ENCODE measurements at places on chromosomes 4 and X. TPM values are rescaled to one million over a fixed set of nuclear protein-coding genes. Genes with fewer than 3 reads are reported as not detected.

Gene PCDH7
- 6.3 TPM for polyA plus RNA-seq

Gene EGF
- not detected for polyA plus RNA-seq

Gene ADH4
- not detected for polyA plus RNA-seq

Gene LIMCH1
- polyA plus RNA-seq, result 56.6 TPM

Gene PPP1R2C
- polyA plus RNA-seq, result not detected

Gene RTL9
- 5.9 TPM for polyA plus RNA-seq

Gene AWAT2
- not detected for polyA plus RNA-seq
